ENCODE measurements at places on chromosomes 16 and 17. TPM values are rescaled to one million over a fixed set of nuclear protein-coding genes. Genes with fewer than 3 reads are reported as not detected.

DNA sequence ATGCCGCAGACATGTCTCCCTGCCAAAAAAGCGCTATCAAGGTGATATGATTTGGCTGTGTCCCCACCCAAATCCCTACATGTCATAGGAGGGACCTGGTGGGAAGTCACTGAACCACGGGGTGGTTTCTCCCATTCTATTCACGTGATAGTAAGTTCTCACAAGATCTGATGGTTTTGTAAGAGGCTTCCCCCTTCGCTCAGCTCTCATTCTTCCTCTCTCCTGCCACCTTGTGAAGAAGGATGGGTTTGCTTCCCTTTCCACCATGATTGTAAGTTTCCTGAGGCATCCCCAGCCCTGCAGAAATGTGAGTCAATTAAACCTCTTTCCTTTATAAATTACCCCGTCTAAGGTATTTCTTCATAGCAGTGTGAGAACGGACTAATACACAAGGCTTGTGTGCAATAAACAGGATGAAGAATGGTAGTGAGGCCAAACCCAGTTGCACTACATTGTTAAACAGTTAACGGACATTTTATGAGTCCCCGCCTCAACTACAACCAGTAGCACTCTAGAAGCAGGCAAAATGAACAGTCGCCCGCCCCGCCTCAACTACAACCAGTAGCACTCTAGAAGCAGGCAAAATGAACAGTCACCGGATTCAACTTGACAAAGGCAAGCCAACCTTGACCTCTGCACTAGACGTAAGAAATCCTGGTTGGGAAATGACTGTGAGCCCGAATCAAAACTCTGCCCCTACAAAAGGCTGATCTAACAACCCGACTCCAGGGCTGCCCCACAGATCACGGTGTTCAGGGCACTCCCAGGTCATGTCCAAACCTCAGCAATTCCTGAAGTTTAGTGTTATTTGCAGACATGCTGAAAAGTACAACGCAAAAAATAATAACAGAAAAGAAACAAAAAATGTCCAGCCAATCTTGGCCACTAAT is 26.3 kb downstream of the VPS53 start:
- DNase-seq, result peak; percentile 58

DNA sequence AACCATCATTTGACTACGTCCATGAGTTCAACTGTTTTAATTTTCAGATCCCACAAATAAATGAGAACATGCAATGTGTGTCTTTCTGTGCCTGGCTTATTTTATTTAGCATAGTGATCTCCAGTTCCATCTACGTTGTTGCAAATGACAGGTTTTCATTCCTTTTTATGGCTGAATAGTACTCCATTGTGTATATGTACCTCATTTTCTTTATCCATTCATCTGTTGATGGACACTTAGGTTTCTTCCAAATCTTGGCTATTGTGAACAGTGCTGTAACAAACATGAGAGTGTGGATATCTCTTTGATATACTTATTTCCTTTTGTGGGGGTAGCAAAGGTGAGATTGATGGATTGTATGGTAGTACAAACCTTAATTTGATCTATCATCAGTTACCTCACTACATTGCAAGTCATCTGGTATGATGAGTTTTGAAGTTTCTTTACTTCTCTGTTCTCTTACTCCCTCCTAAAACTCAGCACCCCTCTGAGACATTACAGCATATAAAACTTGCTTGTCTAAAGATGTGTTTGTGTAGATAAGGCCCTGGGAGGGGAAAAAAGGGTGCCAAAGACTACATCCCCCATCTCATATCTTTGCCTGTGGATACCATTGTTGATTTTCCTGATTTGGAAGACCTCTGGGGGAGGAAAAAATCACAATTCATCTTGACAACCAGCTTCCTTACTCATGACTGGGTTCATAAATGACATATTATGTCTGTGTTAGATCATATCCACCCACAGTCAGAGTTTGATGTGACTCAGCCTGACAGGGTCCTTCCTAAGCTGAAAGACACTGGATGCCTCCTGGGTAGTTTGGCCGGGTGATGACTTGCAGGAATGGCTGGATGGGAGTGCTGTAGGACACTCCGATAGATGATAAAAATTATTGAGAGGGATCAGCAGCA is 47.6 kb downstream of the ABCA9 start:
- peak; percentile 90 for DNase-seq

The HIGD1B gene
- total RNA-seq, result not detected

- no peak for DNase-seq
Observed at GRCh38 chr17:48704361-48705248, 17.7 kb downstream of the PRAC1 start.

DNA sequence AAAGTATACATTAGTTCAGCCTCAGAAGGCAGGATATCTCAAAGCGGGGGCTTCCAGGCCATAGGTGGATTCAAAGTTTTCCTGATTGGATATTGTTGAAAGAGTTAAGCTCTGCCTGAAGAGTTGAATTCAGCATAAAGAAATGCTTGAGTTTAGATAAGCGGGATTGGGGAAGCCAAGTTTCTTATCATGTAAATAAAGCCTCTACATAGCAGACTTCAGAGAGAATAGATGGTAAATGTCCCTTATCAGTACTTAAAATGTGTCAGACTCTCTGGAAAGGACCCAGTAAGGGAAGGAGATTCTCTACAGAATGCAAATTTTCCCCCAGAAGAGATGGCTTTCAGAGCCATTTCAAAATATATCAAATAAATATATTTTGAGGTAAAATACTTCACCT is 423.5 kb downstream of the SHISA9 start:
- no peak for DNase-seq
